ENCODE measurements at places on chromosomes 5 and 9.
A peak's percentile ranks its signal among the peaks of the same experiment; 100 is the strongest.

GRCh38 chr9:14314424-14314928 is 535 bp upstream of the NFIB start:
- peak; percentile 92 for DNase-seq

DNA sequence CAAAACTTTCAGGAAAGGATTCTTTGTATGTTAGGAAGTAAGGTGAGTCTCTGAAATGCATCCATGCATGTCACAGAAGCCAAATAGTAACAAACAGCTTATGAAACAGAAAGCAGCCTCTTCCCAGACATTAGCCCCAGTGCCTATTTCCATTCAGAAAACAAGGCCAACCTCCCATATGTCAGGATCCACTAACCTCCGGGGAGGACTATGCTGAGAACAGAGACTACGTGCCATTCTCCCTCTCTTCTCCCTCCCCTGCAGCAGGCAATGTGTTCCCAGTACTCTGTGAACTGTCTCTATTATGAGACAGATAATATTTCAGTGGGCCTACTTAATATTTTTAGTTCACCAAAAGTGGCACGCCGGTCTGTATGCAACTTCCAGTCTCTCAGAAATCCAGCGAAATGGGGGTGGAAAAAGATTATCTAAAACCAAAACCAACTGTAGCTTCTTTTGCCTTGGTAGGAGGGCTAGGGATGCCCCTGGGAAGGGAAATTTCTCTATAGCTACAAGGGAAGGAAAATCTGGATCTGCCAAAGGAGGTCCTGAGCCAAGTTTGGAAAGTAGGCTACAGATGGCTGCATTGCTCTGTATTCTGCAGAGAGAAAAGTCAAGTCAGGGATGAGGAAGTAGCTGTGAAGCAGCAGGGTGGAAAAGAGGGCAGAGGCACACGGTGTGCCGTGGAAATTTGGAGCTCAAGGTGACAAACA is 42.0 kb downstream of the VLDLR start:
- DNase-seq, result no peak

- DNase-seq, result no peak
Measured at GRCh38 chr5:133032852-133033742, 6.7 kb upstream of the ZCCHC10 start.

DNA sequence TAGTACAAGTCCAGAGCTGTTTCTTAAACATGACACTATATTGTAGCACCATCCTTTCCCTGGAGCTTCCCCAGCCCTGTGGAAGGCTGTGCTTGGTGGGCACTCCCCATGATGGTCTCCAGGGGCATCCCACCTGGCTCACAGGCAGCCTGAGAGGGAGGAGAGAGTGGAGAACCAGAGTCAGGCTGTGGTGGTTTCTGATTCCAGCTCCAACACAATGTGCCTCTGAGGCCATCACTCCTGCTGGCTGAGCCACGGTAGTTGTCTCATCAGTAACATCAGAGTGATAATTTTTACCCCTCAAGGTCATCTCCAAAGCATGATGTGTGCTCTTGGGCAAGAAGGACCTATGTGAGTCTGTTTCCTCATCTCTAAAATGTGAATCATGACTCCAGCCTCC is 398.0 kb downstream of the CDK5RAP2 start:
- DNase-seq, result no peak

DNA sequence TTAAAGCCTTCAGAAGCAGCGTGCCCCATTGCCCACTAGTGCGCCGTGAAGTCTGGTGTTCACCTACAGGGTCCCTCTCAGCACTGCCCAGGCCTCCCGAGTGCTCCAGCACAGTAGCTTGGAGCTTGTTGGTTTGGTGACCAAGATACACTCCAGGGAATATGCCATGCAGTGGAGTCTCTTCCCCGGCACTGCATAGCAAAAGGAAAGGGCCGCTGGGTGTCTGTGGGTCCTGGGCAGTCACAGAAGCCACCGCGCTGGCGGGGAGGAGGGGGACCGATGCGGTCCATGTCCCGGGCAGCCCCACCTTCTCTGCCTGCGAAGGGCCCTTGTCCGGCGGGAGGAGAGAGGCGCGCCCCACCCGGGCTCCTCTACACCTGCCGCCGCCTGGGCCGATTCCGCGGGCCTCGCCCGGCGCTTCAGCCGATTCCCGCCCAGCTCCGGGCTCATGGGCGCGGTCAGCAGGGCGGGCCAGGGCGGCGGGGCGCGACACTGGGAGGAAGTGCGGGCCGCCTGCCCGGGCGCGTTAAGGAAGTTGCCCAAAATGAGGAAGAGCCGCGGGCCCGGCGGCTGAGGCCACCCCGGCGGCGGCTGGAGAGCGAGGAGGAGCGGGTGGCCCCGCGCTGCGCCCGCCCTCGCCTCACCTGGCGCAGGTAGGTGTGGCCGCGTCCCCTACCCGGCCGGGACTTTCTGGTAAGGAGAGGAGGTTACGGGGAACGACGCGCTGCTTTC is at the start of gene SYK:
Gene SYK (plus strand): TSS at position 579 of the 732 bp plus-strand sequence. CDS start 42,080 bp downstream, outside the sequence.
- DNase-seq, result no peak

- no peak for DNase-seq
Measured at GRCh38 chr5:97846643-97847042, 663.6 kb upstream of the RIOK2 start.
